Activated T-cell treated with anti-CD3 and anti-CD28 coated beads for 1 hour (primary cell): ENCODE measurements at places on chromosomes 2 and 18.

- DNase-seq: no peak
Observed at GRCh38 chr2:88092773-88093172, 25.1 kb downstream of the SMYD1 start.

DNA sequence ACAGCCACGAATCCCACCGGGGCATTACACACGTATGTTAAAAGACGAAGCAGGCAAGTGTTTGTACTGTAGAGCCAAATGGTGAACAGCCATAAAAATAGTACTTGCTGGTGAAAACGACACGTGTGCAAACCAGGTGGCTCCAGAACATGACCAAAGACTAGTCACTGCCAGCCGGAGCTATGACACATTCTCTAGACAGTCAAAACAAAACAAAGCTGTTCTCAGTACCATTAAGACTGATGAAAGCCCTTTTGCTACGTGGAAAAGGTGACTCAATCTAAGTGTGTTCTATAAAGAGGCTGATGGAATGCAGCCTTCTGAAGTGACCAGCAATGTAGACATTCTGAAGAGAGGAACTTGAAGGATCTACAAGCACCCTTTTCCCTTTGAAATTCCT, 367.7 kb upstream of the NETO1 start:
- DNase-seq: no peak

GRCh38 chr2:133485868-133486267, 82.4 kb downstream of the NCKAP5 start:
- no peak for DNase-seq

DNA sequence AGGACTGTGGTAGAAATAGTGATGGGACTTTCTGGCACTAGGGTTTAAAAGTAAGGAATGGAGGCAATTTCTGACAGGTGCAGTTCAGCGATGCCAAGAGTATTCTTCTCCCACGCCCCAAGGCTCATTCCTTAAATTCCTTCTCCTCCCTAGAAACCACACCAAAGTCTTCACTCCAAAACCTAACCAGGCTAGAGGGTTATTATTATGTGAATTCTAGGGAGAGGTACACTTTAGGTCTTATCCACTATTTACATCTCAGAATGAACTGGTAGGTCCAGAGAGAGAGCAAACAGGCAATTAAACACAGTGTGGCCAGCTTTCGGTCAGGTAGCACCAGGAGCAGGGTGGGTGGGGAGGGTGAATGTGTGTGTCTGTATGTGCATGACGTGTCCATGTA, 11.4 kb downstream of the IL1F10 start:
- no peak for DNase-seq

DNA sequence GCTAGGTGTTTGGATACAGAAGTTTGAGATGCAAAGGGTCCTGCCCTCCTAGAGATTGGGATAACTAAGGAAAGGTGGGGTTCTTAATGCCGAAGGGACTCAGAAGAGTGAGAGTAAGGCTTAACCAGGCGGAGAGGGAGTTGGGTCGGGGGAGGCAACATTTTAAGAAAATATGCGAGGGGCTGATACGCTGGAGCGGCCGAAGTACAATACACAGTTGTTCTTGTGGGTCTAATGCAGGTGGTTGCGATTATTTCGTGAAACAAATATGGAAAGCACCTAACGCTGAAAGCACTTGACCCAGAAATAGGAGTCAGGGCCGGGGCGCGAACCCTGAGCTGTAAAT, 344 bp upstream of the MRPL33 start:
- no peak for DNase-seq

- DNase-seq: no peak
Observed at GRCh38 chr18:47543080-47543479, 291.6 kb upstream of the SKOR2 start.

DNA sequence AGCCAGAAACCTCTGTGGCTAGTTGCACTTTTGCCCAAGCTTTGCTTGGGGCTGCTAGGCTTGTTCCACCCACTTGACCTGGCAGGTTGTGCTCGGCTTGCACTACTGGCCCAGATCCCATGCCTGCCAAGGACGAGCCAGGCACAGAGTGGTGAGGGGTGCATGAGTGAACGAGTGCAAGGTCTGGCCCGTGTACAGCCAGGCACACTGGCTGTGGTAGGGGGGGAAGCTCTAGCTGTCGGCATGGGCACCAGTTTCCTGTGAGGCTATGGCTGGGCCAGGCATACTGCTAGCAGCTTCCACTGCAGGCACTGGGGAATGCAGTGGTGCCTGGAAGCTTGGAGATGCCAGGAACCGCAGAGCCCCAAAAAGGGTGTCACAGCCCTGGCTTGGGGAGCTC, 210.4 kb downstream of the AKAIN1 start:
- DNase-seq: no peak

DNA sequence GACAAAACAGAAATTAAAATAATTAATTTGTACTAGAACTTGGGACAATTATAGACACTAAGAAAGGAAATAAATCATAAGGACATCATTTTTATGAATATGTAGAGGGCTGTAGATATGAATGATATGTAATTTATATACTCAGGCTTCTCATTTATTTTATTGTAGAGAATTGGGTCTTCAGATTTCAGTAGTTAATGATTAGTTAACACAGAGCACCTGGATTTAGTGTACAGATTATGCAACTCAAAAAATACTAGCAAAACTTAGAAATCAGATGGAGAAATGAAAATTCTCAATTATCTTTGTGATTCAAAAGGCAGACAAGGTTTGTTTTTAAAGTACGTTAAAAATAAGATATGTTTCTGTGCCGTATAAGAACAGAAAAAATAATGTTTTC, 1311.7 kb upstream of the SLC39A10 start:
- no peak for DNase-seq

- no peak for DNase-seq
Observed at GRCh38 chr2:180669016-180669415, 311.4 kb upstream of the UBE2E3 start.

- DNase-seq: no peak
Observed at GRCh38 chr2:66803726-66804125, 368.8 kb downstream of the MEIS1 start.
